ENCODE measurements at places on chromosomes 2 and 18. TPM values are rescaled to one million over a fixed set of nuclear protein-coding genes. Genes with fewer than 3 reads are reported as not detected.

- H3K4me3 ChIP-seq = no peak overlapping the region
- peak; percentile 75 for DNase-seq
- no peaks in the 10 kb centered on the region for H3K36me3 ChIP-seq
- no peak overlapping the region for H3K27ac ChIP-seq
These were observed 4.9 kb upstream of the TMEM200C start for GRCh38 chr18:5900262-5900661.

DNA sequence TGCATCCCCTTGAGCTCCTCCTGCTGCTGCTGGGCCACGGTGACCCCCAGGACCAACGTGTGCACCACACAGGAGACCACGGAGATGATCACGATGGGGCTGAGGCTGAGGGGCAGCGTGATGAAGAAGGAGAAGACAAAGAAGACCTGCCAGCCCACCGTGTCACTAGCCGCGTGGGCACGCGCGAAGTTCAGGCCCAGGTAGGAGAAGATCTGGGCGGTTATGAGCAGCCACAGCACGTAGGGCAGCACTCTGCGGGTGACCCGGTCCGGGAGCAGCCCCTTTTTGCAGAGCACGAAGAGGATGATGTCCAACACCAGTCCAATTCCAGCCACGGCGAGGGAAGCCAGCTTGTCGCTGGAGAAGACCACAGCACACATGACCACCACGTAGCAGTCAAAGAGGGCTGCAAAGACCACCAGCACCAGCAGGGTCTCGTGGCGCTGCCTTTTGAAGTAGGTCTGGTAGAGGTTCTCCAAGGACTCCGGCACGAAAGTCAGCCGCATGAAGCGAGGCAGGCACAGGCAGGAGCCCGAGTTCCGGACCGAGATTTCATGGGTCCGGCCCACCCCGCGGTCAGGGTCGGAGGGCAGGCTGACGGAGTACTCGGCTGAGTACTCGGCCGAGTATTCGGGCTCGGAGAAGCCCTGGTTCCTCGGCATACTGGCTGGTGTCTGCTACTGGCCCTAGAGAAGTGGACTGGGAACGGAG lies 1.6 kb downstream of the ADCY3 start:
- H3K27me3 ChIP-seq = no peaks in the 10 kb centered on the region
- H3K4me1 ChIP-seq = peaks cover 22% of the 10 kb centered on the region
- no peak for DNase-seq
- H3K4me3 ChIP-seq = no peak overlapping the region

Gene KCNK3
- under 0.01 TPM for total RNA-seq

Gene NPC1
- 7.9 TPM for total RNA-seq

Gene FHL2
- total RNA-seq = 464 TPM

- H3K36me3 ChIP-seq = no peaks in the 10 kb centered on the region
- no peak for DNase-seq
- no peak overlapping the region for H3K27ac ChIP-seq
- H3K27me3 ChIP-seq = no peaks in the 10 kb centered on the region
- H3K4me1 ChIP-seq = no peaks in the 10 kb centered on the region
- H3K4me3 ChIP-seq = no peak overlapping the region
These were observed 36.2 kb upstream of the RHOB start for GRCh38 chr2:20410556-20411277.

DNA sequence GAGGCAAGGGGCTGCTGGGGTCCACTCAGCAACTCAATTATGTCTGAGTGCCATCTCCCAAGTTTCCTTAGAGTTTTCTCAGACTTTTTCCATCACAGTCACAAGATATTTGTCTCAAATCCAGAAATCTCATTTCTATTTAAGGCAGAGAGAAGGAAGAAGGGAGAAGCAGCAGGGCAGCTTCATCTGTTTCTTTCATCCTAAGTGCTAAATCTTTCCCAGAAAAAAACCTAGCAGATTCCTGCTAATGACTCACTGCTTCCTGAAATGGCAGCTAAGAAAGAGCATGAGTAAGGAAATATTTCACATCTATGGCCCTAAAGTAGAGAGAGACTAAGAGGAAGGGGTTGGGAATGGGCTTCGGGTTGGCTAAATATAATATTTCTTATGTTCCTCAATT lies 88.0 kb downstream of the KYNU start:
- 0 out of 2 replicates have a peak, but pooled peaks cover 1% of the 10 kb centered on the region for H3K4me1 ChIP-seq
- no peaks in the 10 kb centered on the region for H3K36me3 ChIP-seq
- peak; percentile 78 for DNase-seq
- H3K27me3 ChIP-seq = no peaks in the 10 kb centered on the region
- no peak overlapping the region for H3K4me3 ChIP-seq
- peak overlapping the region; percentile 25 for H3K27ac ChIP-seq

- H3K27me3 ChIP-seq = peaks cover 36% of the 10 kb centered on the region
- no peak overlapping the region for H3K27ac ChIP-seq
- H3K4me1 ChIP-seq = no peaks in the 10 kb centered on the region
- no peak for DNase-seq
- H3K4me3 ChIP-seq = no peak overlapping the region
- H3K36me3 ChIP-seq = no peaks in the 10 kb centered on the region
These were observed 48.6 kb downstream of the MYO7B start for GRCh38 chr2:127584047-127584446.

Gene RAX
- total RNA-seq = not detected

GRCh38 chr2:112665113-112665780 lies 19.5 kb downstream of the SLC20A1 start:
- peaks cover 26% of the 10 kb centered on the region for H3K36me3 ChIP-seq
- H3K27ac ChIP-seq = no peak overlapping the region
- 0 out of 2 replicates have a peak, but pooled peaks cover 2% of the 10 kb centered on the region for H3K4me1 ChIP-seq
- no peak for DNase-seq

Gene SAG
- total RNA-seq = not detected

DNA sequence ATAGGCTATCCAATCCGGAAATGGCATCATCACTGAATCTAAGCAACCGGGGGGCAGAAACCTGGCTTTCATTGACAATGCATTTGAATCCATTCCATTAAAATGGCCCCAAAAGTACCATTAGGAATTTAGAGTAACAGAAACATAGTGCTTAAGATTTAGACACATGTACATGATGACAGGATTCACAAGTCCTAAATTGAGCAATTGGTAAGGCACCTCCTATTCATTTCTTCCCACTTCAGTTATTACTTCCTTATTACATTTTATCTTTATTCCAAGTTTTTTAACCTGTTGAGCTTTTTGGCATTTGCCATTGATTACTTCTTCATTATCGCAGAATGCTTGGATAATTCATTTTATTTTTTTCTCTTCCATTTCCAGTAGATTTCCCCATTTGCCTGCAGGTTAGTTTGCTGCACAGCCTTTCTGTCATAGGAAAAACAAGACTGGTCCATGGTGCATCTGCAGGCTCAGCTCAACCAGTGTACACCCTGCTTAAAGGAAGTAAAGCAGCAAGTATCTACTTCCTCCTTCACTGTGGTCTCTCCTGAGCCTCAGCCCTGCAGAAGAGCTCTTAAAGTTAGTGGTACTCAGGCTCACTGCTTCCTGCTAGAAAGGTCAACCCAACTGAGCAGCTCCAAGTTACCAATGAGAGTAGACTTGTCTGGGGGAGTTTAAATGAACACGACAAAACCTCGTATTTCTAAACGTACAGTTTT lies 89.2 kb downstream of the DOCK10 start:
- H3K4me1 ChIP-seq = peaks cover 2% of the 10 kb centered on the region
- H3K27ac ChIP-seq = no peak overlapping the region
- no peak overlapping the region for H3K4me3 ChIP-seq
- H3K27me3 ChIP-seq = no peaks in the 10 kb centered on the region

Gene HOXD13
- total RNA-seq = not detected
